ENCODE measurements at places on chromosomes 5 and 9.

DNA sequence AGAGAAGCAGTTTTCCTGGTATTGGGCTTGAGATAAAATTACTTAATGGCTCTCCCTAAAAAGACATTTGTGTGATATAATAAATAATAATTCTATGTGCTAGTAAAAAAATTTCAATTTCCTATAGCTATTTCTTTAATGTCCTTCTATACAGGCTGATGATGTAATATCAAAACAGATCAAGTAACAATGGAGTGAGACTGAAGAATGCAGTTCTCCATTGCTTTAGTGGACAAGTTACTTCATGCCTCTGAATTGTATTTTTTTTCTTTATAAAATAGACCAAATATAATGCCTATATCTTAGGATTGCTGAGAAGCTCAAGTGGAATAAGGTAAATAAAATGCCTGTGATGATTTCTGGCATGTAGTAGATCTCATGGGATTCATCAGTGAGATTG, 35.6 kb upstream of the NEURL1B start:
- no peak for DNase-seq

DNA sequence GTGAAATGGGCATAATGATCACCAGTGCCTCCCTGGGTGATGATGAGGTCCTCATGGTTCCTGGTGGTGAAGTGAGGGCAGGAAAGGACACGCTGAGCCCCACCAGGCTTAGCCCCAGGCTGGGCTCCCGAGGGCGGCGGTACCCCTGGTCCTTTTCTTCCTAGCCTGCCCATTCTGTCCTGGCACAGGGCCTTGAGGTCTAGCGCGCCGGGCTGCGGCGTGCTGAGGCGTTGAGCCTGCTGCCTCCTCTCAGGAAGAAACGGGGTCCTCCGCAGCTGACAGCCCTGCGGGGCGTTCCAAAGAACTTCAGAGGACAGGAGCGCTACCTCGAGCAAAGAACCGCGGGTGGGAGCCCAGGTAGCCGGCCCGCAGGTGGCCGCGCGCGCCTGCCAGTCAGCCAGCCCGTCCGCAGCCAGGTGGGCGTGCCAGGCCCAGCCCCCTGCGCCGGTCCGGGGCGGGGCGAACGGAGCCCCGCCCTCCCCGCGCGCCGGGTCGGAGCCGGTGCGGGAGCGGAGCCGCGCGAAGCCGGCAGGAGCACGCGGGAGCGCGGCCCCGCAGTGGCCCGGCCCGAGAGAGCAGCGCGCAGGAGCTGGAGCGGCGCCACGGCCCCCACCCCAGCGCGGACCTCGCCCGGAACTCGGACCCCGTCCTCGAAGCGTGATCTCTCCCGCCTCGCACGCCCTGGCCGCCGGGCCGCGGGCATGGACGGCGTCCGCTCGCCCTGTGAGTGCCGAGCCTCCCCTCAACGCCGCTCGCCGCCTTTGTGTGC, at the start of gene WNK2:
TSS of gene WNK2 (plus strand) at position 477 of the 769 bp plus-strand sequence. CDS start 791 bp downstream, outside the sequence.
- no peak for DNase-seq

DNA sequence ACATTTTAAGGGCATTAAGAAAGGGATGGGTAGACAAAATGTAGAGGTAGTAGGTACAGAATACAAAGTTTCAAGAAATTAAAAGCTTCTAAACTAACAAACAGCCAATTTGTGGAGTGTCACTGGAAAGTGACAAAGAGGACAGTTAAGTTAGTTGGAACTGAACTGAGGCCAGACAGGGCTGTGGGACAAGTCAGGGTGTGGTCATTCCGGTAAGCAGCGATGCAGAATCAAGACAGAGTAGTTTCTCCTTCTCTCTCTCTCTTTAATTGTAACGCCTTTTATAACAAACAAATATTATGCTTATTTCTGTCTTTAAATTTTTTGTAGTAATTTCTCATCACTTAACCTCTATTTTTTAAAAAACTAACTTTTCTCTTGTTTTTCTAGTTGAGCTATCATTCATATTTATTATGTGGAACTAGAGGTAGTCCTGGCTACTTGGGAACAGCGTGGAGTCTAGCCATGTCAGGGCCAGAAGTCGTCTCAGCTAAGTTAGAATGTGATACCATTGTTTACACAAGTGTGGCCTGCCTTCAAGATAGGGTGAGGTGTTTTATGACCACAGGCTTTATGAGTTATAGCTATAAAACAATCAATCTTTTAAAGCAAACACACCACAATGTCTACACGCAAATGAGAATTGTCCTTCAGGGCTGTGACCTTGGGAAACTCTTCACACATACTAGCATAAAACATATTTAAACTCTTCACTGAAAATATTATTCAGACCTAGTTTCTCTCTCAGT, 115.3 kb upstream of the CDKN2B start:
- DNase-seq, result no peak

DNA sequence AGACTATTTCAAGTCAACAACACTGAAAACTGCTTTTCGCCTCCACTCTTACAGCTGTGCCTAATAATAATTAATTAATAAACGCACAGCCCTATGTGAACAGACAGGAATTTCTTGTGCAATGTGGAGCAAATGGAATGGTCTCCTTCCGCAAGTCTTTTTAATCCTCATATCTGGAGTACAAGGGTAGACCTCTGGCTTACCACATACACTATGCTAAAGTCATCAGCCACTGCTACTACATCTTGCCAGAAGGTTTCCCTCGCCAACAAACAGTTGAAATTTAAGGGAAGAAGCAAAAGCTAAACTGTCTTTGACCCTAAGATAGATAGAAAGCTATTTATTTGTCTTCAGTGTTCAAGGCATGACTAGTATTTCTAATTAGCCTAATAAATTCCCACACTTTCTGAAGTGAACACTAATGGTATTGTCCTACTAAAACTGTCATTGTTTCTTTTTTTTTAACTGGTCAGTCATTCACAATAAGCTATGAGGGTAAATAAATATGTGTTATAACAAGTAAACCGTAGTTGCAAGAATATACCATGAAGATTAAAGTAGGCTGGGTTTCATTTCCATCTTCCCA, 63.9 kb downstream of the GOLPH3 start:
- no peak for DNase-seq

DNA sequence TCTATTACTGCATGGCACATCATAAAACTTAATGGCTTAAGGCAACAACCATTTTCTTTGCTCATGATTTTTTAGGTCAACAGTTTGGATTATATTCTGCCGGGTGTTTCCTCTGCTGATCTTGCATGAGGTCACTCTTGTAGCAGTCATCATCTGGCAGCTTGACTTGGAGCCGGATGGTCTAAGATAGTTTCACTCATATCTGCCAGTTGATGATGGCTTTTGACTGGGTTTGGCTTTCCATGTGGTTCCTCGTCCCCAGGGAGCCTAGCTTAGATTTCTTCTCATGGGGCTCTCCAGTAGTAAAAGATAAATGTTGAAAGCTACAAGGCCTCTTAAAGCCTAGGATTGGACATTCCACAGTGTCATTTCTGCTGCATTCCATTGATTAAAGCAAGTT, 27.4 kb downstream of the LNPEP start:
- no peak for DNase-seq
